AG04450 (cell line): ENCODE measurements at places on chromosomes 16 and 17.

GRCh38 chr17:32920293-32920692, 7.7 kb upstream of the TMEM98 start:
- no peak for DNase-seq

DNA sequence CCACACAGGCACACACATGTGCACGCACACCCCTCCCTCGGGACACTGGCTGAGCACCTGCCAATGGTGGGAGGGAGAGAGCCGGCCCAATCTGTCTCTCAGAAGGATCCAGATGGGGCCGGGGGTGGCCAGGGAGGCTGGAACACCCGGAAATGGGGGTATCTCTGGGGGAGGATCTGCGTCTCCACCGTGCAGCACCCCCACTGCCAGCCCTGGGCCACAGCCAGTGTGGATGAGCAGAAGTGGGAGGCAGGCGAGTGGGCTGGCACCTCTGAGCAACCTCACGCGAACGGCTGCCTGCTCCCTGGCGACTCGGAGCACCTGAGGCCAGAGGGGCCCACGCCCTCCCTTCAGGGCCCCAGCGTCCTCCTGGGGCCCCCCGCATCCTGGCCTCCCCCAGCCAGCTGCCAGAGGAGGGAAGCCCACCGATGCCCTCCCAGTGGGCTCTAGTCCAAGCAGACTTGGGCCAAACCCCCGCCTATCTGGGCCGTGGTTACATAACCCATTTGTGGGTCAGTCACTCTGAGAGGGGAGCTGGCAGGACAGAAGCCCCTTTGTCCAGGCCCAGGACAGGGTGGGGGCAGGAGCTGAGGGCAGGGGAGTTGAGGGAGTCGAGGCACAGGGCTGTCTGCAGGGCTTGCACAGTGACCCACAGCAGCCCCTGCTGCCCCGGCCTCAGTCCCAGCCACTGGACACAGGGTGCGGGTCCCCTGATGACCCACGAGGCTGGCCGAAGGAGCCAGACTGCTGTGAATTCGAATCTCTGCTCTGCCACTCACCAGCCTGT, 5.6 kb downstream of the CASKIN1 start:
- no peak for DNase-seq

GRCh38 chr17:46978489-46979146, 435 bp downstream of the RPRML start:
- no peak for DNase-seq

DNA sequence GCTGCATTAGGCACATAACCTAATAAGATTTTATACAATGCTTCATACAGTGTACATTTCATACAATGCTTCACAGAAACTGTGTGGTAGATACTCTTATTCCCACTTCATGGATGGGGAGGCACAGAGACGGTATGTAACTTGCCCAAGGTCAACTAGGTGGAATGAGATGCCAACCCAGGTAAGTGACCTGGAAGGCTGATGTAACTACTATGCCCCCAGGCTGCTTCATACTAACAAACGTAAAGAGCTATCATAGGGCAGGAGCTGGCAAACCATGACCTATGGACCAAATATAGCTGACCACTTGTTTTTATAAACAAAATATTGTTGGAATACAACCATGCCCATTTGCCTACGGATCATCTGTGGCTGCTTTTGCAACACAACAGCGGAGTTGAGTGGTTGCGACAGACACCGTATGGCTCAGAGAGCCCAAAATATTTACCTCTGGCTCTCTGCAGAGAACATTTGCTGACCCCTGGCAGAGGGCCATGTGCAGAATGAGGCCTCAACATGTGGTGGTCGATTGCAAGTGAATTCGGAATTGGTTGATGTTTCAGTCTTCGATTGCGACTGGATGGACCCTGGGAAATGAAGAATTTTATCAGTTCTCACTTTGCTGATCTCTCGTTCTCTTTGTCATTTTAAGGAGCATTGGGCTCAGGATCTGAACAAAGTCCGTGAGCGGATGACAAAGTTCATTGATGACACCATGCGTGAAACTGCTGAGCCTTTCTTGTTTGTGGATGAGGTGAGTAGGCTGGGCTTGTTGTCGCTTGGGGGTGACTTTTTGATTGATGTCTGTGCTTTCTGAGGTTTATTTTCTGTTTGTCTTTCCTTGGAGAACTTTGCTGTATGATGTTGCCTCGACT, 109.7 kb downstream of the PLCG2 start:
- no peak for DNase-seq

- no peak for DNase-seq
These were observed 9.8 kb downstream of the ASPSCR1 start for GRCh38 chr17:81987161-81987770.

DNA sequence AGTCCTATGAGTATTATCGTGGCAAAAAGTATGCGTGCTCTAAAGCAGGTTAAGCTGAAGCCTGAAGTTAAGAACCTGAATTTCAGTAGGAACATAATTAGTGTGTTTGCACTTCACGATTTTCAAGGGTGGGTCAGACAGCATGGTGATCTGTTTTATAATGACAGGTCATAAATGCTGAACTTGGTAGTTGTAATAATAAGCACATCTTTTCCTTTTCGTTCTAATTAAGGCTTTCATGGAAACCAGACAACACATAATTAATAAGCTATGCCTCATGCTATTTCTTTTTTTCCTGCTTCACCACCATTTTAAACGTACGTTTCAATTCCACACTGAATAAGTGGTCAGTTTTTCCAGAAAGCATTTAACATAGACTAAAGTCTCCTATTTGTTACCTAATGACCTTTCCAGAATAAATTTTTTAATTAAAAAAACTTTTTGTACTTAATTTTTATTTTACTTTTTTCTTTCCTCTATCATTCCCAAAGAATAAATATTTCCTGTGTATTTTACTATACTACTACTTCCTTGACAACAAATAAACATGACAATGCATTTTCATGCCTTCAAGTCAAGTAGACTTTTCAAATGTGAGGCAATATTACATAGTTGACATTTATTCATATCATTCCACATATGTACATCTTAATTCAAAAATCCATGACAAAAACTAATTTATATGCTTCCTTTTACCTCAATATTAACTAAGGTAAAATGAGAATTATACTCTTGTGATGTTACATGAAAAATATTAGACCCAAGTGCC, 22.4 kb downstream of the CMC2 start:
- no peak for DNase-seq

GRCh38 chr17:4144422-4144747, 1.4 kb downstream of the CYB5D2 start:
- no peak for DNase-seq

DNA sequence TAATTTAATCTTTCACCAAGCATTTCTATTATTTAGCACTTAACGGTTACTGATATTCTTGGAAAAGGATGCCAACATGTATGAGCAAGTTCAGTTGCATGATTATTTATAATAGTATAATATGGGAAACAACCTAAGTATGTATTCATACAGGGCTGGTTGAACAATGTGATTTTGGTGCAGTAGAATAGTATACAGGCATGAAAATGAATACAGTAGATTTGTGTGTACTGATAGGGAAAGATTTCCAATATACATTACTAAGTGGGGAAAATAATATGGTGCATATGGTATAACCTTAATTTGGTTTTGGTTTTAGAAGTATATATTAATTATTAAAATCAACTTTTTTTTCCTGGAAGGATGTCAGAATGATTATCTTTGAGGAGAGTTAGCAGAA, 109.1 kb downstream of the SPECC1 start:
- no peak for DNase-seq
